ENCODE measurements at places on chromosomes 1 and 21.

- no peak for DNase-seq
Observed at GRCh38 chr1:53142226-53142853, at the start of gene SLC1A7. Gene SLC1A7, minus strand, starts transcription at chr1:53142638. Its CDS starts 189 bp downstream, at chr1:53142449.

GRCh38 chr1:12809933-12810332 lies 18.7 kb downstream of the PRAMEF1 start:
- DNase-seq, result no peak

DNA sequence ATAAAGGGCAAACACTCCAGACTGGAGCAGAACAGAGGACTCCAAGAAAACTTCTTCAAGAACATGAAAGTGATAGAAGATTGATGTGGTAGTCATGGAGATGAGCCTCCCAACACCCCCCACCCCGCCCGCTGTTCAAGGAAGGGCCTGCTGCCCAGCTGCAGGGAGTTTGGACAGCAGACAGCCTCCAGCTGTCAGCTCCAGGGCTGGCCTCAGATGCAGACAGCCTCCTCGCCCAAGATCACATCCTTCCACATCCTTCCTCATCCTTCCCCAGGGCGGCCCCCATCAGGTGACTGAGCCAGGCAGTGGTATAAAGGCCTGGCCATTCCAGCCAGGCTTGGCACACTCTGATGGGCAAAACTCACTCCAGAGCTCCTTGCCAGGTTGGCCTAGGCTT lies 24.6 kb downstream of the HMGN2 start:
- DNase-seq, result no peak

- DNase-seq, result no peak
Observed at GRCh38 chr21:37270576-37271365, 3.6 kb upstream of the VPS26C start.

DNA sequence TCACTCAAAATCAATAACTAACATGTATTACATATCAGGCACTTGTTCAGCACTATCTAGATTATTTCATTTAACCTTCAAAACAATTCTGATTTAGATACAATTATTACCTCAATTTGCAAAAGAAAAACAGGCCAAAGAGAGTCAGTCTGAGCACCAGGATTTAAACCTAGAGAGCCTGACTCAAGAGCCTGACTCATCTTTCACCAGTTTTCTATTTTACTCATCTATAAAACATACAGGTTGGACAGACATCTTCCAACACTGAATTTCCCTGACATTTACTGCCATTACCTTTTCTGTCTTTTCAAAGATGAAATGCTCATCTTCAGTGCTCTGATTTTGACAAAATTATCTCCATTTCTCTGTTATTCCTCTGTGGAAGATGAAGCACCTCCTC lies 116.5 kb downstream of the MRPL39 start:
- no peak for DNase-seq

DNA sequence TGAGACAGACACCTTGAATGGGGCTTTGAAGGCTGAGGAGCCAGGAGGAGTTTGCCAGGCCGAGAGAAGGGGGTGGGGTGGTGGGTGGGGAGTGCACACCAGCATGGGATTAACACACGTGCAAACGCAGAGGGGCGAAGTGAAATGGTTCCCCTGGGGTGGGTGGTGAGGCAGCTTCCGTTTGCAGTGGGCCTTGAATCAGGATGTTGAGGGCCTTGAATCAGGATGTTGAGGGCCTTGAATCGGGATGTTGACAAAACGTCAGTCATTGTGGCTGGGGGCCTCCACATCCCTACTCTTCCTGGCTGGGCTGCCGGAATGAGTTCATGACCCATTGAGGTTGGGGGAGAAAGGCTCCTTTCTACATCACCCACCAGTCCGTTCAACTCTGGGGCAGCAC lies 16.6 kb downstream of the LDLRAP1 start:
- no peak for DNase-seq

DNA sequence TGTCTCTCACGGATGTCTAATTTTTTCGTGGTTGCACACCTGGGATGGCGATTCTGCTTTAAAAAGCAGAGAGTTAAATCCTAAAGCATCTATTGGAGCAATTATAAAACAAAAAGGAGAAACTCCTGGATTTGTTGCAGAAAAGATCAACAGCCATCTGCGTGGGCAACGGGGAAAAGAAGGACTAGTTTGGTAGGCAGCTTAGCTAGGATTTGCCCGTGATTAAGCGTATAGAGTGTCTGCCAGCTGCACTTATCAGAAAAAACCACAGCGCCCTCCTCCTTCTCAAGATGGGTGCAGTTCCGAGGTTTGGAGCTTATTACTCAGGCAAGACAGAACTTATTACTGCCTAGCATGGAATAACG lies 526 bp upstream of the SLC25A24 start:
- DNase-seq, result peak; percentile 83

- no peak for DNase-seq
Observed at GRCh38 chr21:27513825-27514224, 546.9 kb upstream of the ADAMTS5 start.

GRCh38 chr1:118250232-118250631 lies 65.2 kb upstream of the SPAG17 start:
- DNase-seq, result no peak

DNA sequence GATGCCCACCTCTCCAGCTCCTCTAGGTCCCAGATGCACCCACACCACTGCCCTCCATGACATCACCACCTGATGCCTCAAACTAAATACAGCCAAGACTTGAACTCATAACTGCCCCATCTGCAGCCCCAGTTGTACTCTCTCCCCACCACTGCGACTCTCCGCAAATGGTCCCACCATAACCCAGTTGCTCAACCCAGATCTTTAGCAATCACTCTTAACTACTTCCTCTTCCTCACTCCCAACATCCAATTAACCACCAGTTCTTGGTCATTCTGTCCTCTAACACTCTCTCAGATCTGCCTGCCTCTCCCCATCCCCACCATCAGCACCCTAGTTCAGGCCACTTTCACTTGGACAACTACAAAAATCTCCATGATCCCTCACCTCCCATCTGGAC lies 36.8 kb upstream of the PLA2G2C start:
- peak; percentile 34 for DNase-seq

GRCh38 chr1:14778541-14778897 lies 180.0 kb downstream of the KAZN start:
- no peak for DNase-seq

GRCh38 chr1:53460211-53460634 lies 1.0 kb downstream of the DMRTB1 start:
- DNase-seq, result no peak

DNA sequence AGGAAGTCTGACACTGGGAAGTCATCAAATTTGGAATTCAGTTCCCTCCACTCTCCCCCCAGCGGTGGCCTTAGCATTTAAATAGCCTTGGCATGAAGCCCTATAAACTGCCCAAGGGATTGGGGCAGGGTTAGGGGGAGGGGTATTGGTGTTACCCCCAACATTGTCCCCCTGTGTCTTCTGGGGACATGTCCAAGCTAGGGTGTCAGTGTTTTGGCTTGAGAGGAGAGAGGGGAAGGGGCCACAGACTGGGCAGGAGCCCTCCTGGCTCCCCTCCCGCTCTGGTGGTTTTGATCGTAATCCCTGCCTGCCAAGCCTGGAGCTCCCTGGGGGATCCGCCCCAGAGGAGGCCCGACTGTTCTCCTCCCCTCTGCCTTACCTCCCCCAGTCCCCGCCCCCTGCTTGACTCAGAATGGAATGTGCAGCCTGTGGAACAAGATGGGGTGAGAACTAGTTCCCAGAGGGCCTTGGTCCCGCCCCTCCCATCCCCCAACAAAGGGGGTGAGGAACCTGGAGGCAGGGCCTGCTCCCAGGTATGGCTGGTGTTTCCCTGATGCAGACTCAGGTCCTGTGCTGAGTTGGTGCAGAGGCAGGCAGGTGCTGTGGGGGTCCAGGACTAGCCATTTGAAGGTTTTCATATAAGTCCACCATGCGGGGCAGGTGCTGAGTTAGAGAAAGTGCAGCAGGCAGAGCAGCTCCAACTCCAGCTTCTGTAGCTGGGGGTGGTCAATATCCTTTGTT lies 7.4 kb downstream of the SOX13 start:
- peak; percentile 38 for DNase-seq

- no peak for DNase-seq
Observed at GRCh38 chr1:93811326-93812065, 67.5 kb downstream of the DNTTIP2 start.

DNA sequence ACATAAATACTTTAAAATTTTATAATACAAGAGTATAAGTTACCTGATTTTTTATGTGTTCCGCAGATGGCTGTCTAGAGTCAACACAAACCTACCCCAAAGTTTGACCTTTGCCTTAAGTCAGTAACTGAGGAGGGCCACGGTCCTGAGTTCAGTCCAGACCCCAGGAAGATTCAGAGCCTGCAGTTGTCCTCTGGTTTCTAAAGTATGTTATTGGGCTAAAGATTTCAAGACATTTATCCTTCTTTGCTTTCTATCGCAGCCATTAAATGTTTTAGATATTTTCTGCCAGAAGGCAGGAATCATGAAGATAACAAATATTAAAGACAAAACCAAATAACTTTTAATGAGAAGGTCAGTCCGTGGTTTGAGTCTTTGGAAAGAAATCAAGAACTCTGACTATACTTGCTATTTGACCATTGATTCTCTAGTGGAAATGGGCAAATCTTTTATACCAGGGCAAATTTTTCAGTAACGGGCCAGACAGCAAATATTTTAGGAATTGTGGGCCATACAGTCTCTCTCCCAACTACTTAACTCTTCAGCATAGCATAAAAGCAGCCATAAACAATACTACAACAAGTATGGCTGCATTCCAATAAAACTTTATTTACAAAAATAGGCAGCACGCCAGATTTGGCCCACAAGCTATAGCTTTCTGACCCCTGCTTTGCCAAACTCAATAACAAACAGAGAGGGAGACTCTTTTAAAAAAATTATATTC lies 38.0 kb upstream of the HAO2 start:
- DNase-seq, result no peak

- DNase-seq, result no peak
Observed at GRCh38 chr1:41672641-41673361, 188.3 kb upstream of the EDN2 start.

- DNase-seq, result no peak
Observed at GRCh38 chr21:39117440-39117970, 65.7 kb downstream of the PSMG1 start.

- DNase-seq, result no peak
Observed at GRCh38 chr1:55280731-55281130, 65.6 kb upstream of the USP24 start.

GRCh38 chr1:107195476-107195875 lies 54.6 kb downstream of the NTNG1 start:
- no peak for DNase-seq

DNA sequence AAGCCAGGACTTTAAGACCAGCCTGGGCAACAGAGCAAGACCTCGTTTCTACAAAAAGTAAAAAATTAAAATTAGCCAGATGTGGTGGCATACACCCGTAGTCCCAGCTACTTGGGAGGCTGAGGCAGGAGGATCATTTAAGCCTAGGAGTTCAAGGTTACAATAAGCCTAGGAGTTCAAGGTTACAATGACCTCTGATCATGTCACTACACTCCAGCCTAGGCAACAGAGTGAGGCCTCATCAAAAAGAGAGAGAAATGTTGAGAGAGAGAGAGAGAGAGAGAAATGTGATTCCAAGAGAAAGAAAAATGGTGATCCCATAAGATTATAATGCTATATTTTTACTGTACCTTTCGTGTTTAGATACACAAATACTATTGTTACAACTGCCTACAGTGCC lies 60.2 kb downstream of the PACC1 start:
- no peak for DNase-seq
